CD4-positive, alpha-beta T cell treated with Interleukin-15 for 4 hours (primary cell): ENCODE measurements at places on chromosomes 1 and 21.

- no peak for DNase-seq
Observed at GRCh38 chr1:229204921-229205777, 65.8 kb upstream of the RAB4A start.

DNA sequence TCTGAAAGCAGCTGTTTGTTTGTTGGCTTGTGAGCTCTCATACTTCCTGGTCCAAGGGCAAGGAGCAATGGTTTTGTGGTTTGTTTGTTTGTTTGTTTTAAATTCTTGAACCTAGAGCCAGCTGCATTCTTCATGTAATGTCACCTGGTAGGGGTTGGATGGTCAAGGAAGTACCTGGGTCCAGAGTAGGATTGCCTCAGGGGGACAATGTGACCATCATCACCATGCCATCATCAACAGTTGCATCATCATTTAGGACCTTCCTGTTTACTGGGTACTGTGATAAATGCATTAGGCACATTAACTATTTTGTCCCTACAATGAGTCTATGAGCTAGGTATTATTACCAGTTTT is 14.7 kb upstream of the MYOG start:
- no peak for DNase-seq

DNA sequence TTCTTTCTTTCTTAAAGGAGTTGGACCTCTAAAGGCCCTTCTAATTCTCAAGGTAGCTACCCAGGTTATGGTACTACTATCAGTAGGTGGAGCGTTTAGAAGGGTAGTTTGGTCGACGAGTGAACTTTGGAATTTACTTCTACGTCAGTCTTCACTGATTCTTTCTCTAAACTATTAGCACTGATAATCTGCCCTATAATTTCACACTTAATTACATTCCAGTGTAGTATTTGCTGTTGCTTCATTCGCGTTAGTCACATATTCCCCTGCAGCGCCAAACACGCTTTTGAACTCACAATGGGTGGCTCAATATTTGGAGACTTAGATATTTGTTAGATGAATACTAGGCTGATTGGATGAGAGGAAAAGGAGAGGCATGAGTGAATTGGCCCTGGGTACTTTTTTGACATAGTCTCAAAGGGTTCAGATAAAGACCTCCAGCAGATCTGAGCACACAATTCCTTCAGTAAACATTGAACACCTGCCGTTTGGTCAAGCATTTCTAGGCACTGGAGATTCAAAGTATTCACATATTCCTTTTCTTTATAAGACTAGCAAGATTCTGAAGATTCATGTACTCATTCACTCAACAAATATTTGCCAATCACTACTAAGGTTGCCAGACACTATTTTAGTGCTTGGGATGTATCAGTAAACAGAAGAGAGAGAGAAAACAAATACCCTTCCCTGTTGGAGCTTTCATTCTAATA is 929 bp upstream of the FOXJ3 start:
- DNase-seq = no peak

GRCh38 chr1:114702737-114703136 is 7.4 kb upstream of the AMPD1 start:
- DNase-seq = no peak

DNA sequence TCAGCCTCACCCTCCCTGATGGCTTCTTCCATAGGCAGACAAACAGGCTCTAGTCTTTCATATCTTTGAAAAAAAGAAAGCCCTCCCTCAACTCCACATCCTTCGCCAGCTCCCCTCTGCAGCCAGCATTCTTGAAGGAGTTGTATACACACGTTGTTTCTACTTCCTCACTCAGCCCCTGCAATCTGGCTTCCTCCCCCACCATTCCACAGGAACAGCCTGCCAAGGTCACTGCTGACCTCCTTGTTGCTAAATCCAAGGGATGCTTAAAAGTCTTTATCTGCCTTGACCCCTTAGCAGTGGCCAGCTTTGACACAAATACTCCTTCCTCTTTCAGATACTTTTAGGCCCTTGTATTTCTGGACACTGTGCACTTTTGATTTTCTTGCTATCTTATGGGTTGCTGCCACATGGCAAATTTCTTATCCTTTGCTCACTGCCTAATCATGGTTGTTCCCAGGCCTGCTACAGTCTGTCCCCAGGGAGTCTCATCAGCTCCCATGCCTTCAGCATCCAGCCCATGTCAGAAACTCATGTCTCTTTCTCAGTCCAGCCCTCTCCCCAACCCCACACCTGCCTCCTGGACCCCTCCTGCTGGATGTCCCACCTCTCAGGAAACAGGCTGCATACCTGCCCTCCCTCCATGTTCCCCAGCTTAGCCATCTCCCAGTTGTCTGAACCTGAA is 8.3 kb downstream of the FAM229A start:
- no peak for DNase-seq

- no peak for DNase-seq
Observed at GRCh38 chr21:40335704-40336103, 468.5 kb downstream of the PCP4 start.

GRCh38 chr1:172662464-172663109 is 3.7 kb downstream of the FASLG start:
- DNase-seq = peak; percentile 89

DNA sequence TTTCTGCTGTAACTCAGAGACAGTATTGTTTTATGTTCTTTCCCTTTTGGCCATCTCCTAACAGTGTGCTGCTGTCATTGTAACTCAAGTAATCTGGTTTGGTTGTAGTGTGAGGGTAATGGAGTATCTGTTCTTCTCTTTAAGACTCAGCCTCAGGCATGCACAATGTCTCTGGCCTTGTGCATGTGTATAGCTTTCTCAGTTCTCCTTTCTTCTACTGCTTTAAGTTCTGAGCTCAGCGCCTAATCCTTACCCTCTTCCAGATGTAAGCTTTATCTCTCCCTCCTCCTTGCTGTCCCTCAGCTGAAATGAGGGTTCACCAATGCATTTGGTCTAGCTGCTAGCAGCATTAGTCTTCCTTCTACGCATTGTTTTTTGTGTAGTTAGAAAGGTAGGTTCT is 1420.4 kb upstream of the PRMT6 start:
- no peak for DNase-seq

- DNase-seq = no peak
Observed at GRCh38 chr1:112461200-112461871, 47.4 kb upstream of the WNT2B start.

DNA sequence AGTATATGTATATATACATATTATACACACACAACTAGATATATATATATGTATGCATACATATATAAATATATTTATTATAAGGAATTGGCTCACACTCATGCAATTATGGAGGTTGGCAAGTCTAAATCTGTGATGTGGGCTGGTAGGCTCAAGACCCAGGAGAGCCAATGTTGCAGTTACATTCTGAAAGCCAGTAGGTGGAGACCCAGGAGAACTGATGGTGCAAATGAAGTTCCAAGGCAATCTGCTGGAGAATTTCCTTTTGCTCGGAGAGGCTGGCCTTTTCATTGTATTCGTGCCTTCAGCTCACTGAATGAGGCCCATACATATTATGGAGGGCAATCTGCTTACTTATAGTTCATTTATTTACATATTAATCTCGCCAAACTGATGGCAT is 9.4 kb downstream of the IVL start:
- DNase-seq = no peak

DNA sequence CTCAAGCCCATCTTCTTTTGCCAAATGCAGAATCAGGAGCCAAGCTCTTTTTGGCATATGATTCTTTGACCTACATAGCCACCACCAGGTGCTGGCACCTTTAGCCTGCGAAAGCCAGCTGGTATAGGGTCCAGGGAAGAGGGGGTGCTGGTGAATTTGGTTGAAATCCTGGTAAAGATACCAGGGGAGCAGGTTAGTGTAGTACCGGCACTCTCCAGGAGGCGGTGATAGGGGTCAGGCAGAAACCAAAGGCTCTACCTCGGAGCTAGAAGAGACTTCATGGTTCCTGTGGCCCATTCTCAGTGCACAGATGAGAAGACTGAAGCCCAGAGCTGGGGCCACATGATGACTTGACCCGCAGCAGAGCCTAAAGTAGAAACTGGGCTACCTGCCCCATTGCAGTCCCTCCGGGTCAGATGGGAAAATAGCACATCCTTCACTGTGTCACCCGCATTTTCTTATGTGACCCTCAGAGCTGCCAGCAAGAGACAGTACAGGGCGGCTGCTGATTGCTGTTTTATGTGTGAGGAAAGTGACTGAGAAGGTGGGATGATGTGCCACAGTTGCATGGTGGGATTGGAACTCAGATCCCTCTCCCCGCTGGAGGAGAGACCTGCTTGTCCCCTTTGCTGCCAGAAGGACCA is 36.0 kb upstream of the IL19 start:
- peak; percentile 72 for DNase-seq

GRCh38 chr1:81505831-81506230 is 294.9 kb upstream of the ADGRL2 start:
- DNase-seq = no peak

- DNase-seq = peak; percentile 1
Observed at GRCh38 chr1:31013187-31013864, 52.2 kb downstream of the PUM1 start.

DNA sequence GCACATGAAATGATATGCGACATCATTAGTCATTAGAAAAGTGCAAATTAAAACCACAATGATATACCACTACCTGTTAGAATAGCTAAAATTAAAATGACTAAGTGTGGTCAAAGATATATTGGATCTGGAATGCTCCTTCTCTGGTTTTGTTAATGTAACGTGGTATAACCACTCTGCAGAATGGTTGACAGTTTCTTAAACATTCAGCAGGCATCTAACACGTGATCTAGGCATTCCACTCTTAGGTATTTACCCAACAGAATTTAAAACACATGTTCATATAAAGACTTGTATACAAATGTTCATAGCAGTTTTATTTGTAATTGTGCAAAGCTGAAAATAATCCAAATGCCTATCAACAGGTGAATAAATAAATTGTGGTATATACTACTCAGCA is 165.0 kb upstream of the PLXNA2 start:
- no peak for DNase-seq

DNA sequence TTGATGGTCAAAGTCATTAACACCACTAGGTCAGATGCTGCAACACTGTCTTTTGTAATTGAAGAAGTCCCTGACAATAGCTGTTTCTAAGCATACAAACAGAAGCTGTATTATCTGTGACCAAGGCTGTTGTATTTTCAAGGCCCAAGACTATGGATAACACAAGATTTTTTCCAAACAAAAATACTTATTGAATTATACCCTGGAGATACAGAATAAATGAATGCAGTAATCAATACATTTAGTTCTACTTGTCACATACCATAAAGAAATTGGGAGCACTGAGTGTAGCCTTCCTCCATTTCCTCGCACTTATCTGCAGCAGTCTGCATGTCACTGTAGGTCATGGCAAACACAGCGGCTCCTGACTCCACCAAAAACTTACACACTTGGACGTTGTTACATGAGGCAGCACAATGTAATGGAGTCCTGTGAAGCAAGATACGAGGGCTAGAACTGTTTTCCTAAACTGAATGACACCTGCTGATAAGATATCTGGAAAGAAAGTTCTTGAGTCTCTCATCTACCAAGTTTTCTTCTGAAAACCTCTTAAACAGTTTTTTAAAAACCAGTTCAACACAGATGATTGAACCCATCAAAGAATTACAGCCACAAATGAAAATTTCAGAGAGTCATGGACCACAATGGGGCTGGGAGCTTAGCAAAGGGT is 56.9 kb downstream of the TP53BP2 start:
- DNase-seq = no peak
